ENCODE measurements at places on chromosomes 3 and 15.

DNA sequence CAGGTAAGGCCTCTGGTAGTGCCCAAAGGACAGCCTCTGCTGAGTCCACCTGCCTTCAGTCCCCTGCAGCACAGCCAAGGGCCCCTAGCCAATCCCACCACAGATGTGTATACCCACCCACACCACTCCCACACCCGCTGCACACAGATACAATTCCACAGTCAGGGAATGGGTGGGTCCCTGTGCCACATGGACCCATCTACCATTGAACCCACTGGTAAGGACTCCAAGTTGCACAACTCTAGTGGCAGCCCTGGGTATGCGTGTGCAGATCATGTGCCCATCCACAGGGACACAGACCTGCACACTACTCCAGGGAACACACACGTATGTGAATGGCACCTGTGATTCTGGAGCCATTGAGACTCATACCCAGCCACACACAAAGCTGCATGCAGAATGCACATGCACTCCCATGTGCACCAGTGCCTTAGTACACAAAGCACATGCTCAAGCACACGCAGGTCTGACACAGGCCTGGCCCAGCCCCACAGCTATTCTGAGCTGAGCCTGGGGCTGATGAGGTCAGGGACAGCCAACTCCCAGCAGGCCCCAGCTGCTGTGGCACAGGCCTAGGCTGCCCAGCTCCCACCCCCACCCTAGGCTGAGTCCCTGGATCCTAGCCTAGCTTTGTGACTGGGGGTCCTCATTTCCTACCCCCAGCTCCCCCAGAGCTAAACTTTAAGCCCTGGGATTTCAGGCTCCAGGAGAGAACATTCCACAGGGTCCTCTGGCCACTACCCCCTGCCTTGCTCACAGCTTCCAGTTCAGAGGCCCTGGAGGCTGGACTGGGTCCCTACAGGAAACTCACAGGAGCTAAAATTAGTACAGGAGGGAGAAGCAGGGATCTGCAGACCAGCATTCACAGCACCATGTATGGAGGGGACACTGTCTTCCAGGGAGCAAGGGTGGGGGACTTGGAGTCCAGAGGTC is 2.7 kb upstream of the ALS2CL start:
- DNase-seq = no peak

DNA sequence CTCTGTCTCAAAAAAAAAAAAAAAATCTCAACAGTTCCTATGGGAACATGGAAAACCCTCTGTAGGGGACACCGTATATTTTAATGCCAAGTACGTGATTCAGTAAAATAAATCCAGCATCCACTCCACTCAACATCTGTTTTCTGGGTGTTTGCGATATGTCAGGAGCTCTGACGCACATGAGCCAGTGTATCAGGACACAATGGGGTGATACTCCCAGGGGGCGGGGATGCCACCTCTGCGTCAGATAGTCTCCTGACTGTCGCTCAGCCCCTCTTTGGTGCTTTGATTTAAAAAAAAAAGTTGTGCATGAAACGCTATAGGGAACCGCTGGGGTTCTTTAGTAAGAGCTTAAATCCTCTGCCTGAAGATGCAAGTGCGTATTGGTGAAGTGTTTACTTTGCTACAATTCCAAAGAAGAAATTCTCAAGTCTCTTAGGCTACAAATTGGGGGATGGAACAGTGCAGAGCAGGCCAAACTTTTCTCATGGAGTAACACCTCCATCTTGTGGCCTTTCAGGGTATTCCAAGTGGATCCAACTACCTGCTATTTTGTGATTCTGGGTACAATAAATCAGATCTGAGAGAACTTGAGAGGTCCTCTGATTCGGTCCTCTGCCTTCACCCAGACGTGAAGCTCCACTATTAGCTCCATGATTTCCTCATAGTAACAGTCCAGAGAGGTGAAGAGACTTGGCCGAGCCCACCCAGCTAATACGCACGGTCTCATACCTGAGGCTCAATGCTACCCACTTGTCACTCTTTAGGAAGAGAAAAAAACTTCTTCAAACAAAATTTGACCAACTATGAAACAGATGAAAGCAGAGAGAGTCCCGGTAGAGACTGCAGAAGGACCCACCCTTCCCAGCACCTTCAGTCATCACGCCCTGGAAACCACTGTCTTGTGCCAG is 9.3 kb upstream of the NR2E3 start:
- peak; percentile 21 for DNase-seq

GRCh38 chr15:98763179-98763578 is 114.8 kb downstream of the IGF1R start:
- DNase-seq = no peak

DNA sequence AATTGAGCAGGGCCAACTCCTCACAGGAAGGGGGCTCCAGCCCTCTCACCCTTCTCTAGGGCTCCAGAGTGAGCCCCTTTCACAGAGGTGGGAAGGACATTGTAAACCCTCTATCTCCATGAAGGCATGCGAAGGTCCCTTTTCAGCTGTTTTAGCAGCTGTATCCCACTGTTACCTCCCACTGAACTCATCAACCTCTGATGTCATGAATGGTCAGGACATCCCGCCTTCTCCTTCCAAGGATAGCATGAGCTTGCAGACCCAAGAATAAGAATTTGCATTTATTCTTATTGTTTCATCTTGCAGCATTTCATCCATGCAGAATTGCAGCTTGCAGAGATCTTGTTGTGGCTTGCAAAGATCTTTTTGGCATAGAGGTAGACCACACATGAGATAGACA is 24.3 kb upstream of the FGD5 start:
- no peak for DNase-seq

DNA sequence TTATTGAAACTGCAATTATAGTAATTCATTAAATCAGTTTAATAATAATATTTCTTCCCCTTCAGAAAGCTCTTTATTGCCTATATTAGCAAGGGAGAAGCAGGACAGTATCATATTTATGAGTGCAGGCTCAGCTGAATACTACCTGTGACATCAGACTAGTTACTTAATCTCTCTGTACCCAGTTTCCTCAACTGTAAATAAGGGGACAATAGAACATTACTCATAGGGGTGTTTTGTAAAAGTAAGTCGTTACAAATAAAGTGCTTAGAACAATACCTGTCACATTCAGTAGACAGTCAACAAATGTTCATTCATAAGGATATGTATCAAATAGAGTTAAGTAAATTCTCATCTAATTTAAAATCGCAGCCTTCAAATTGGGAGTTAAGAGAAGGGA is 12.1 kb upstream of the VPS39 start:
- no peak for DNase-seq
